ENCODE measurements at places on chromosomes 1 and 21.

DNA sequence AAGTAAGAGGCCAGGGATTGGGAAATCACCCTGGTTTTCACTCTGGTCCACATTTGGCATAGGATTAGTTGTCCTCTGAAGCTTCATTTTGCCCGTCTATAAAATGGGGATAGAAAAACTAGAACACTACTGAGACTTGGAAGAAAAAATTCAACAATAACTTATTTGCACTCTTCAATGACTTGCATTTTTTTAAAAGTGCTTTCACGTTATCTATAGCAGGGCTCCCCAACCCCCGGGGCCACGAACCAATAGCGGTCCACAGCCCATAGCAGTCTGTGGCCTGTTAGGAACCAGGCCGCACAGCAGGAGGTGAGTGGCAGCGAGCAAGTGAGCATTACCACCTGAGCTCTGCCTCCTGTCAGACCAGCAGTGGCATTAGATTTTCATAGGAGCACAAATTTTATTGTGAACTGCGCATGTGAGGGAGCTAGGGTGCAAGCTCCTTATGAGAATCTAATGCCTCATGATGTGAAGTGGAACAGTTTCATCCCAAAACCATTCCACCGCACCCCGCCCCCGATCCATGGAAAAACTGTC is 2.8 kb downstream of the KIAA1614 start:
- DNase-seq, result no peak

GRCh38 chr1:8745749-8746390 is 71.6 kb downstream of the RERE start:
- no peak for DNase-seq

DNA sequence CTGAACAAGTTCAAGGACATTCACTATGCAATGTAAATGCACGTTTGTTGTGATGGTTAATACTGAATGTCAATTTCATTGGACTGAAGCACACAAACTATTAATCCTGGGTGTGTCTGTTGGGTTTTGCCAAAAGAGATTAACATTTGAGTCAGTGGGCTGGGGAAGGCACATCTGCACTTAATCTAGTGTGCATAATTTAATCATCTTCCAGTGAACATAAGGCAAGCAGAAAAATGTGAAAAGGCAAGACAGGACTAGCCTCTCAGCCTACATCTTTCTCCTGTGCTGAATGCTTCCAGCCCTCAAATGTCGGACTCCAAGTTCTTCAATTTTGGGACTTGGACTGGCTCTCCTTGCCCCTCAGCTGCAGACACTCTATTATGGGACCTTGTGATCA is 40.1 kb downstream of the PRPF38A start:
- no peak for DNase-seq

DNA sequence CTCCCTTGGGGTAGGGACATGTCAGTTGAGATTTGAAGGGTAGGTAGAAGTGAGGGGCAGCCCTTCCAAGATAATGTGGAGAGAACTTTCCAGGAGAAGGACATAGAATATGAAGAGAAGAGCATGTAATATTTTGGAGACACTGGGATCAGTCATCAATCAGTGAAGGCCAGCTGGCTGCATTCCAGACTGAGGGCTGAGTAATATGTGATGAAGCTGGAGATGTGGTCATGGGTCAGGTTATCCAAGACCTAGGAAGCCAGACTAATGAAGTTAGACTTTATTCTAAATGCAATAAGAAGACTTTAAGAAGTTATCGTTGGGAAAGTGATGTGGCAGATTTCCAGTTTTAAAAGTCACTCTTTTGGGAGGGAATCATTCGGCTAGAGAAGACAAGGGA is 262.0 kb downstream of the HMCN1 start:
- no peak for DNase-seq

DNA sequence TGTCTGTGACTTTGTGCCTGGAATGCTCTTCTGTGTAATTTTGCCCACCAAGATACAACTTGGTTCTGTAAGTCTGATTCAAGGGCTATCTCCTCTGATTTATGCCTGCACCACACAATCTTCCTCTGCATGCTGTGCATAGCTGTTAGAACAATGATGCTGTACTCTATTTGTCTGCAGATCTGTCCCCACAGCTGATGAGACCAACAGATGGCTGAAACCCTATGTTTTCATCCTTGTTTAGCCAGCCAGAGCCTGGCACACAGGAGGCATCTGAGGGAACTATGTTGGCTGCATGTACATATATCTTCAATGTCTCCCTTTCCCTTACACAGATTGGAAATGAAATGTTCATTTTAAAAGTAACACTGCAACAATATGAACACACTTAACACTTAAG is 58.0 kb upstream of the ABCA4 start:
- no peak for DNase-seq

DNA sequence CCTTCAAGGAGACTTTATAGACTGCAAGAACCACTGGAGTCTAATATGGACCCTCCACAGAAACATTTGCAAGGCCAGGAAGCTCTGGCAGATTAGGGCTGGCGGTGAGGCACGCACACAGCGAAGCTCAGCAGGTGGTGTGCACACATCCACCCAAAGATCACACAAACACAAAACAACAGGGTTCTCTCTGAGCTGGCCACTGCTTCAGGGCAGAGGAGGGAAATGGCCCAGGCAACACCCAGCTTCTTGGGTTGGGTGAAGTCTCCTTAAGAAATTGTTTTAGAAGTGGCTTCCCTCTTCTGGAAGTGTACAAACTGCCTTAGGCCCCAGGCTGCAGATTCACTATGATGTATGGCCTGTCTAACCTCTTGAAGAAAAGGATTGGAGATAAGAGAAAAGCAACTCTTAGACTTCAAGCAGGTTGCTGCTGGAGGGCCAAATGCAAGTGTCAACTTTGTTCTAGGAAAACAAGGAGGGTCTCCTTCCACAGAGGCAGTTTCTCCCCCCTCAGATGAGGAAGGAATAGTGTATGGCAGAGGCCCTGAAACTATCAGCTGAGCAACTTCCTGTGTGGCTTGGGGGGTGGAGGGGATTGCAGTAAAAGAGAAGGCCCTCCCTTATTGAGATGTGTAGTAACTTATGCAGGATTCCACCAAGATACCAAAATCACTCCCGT is 2.0 kb downstream of the RCSD1 start:
- DNase-seq, result no peak

DNA sequence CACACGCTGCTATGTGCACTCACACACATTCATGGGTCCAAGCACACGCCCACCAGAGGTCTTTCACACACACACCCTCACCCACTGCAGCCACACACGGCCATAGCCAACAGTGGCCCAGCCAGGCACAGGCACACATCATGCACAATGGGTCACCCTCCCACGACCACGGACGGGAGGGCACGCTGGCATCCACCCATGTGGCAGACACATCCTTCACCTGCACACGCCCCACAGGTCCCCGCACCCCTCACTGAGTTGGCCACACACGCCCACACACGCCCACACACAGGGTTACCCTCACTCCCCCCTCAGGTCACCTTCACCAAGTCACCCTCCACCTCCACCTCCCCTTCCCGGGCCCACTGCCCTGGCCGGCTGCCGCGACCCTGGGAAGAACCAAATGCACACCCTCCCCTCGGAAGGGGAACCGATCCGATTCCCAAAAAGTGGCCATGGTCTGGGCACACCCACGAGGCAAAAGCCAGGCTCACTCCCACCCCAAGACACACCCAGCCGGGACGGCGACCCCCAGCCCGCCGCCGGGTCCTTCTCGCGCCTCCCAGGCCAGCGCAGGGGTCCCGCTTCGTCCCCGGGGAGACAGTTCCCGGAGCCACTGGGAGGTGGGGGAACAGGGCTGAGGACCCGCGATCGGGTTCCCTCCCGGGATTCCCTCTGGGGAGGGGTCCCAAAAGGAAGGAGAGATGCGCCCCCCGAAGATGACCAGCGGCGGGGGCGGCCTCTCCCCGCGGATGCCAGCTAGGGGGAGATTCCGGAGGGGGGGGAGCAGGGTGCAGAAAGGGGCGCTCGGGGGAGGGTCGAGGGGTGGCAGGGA is 860 bp downstream of the SDC3 start:
- DNase-seq, result no peak

GRCh38 chr1:167995038-167995437 is 58.2 kb upstream of the MPC2 start:
- no peak for DNase-seq

DNA sequence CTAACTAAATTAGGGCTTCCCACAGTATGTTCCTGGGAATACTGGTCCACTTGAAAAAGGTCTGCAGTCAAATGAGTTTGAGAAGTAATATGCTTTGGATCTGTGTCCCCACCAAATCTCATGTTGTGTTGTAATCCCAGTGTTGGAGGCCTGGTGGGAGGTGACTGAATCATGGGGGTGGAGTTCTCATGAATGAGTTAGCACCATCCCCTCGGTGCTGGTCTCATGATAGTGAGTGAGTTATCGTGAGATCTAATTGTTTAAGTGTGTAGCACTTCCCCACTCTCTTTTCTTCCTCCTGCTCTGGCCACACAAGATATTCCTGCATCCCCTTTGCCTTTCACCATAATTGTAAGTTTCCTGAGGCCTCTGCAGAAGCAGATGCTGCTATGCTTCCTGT is 16.9 kb upstream of the DMRTB1 start:
- no peak for DNase-seq

DNA sequence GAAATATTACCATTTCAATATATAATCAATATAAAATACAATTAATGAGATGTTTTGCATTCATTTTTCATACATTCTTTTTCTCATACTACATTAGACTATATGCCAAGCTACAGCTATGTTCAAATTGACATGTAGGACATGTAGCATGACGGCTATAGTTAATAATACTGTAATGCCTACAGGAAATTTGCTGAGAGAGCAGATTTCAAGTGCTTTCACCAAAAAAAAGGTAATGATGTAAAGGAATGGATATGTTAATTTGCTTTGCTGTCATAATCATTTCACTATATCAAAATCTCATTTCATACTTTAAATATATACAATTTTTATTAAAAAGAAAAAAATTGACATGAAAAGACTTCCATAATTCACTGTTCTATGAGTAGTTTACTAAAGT is 215.1 kb downstream of the KCNH1 start:
- no peak for DNase-seq

DNA sequence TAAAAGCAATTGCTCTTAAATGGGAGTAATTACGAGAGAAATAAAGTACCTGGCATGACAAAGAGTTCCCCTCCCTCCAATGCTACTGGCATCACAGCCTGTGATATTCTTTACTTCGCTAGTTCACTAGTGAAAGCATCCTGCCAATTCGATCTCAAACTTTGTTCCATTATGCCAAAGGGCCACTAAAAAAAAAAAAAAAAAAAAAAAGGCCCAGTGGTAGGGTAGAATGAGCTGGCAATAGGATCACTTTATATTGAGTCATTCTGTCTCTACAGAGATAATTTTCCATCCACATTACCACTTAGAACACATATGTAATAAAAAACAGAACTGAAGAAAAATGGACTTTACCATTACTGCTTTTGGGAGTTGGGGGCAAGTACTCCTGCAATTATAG is 11.2 kb downstream of the PUM1 start:
- DNase-seq, result no peak

DNA sequence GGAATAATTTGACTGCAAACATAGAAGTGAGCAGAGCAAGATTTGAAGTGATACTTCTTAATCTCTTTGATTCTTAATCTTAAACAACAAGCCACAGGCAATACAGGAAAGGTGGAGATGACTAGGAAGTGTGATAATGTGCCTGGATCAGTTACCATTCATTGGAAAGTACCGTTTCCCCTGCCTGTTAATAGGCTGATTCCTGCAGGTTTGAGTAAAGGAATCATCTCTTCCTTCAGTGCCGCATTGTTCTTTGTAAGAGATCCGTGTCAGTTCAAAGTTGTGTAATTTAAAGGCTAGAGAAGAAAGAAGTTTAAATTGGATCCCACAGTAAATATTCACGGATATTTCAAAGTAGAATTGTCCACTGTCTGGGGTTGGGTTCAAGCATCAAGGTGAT is 43.5 kb upstream of the BCL10 start:
- DNase-seq, result no peak

- DNase-seq, result no peak
Measured at GRCh38 chr1:247390996-247391395, 25.0 kb upstream of the NLRP3 start.

DNA sequence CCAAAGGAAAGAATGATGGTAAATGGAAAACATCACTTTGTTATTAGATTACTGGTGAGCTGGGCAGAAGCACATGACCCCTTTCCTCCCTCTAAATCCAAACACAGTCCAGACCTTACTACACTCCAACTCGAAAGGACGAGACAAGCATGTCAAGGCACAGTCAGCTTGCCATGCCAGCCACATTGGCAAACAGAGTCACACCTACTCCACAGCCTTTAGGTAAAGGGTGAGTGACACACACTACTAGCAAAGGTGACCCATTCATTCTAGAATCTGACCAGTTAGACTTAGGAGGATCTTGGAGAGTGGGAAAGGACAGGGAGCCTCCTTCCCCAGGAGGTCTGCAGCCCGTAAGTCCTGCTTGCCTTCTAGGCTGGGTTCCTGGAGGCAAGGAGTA is 3.0 kb downstream of the SLC44A3 start:
- no peak for DNase-seq

DNA sequence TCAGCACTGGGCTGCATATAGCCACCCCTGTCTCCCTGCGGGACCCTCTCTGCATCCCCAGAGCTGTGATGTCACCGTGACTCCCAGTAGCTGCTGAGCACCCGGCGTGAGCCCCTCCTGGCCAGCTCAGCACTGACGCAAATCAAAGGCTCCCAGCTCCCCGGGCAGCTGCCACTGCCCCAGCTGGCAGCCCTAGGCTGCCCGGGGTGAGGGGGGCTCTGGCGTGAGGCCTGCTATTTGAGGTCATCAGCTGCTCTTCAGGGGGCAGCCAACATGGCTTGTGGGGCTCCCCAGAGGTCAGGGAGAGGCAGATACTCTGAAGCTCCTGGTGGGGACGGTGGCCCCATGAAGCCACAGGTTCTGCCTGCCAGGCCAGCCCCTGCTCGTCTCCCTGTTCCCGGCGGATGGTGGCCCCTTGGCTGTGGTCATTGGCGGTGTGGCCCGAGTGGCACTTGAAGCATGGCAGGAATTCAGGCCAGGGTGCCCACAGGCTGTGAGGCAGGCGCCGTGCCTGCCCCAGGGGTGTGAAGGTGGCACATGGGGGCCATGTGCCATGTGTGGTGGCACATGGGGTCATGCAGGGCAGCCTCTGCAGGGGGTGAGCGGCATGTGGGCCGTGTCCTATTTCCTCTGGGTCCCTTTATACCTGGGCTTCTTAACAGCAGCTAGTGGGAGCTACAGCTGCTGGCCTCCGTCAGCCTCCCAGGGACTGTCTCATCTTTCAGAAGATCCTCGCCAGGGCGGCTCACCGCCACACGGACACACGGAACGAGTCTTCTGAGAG is 85.4 kb downstream of the SIK1 start:
- no peak for DNase-seq

- no peak for DNase-seq
Measured at GRCh38 chr21:29739176-29739575, 200.6 kb downstream of the GRIK1 start.

- peak; percentile 71 for DNase-seq
Measured at GRCh38 chr1:98048244-98048643, 127.4 kb upstream of the DPYD start.

Data from NT2/D1 (cell line).